ENCODE measurements at places on chromosomes 7 and 10.

DNA sequence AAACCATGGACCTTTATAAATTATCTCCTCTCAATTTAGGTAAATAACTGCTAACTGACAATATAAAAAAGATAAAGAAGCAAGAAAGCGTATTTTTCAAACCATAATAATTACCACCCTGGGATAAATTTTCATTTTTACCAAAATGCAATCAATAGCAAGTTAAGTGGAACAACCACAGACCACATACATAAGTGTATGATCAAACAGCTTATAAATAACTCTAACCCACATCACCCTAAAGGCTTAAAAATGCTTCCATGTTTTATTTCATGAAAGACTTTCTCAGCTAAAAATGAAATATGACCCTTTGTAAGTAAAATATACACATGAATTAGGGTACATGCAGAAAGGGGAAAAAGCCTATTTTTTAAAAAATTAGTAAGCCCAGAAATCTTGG is 156.5 kb downstream of the SGMS1 start:
- DNase-seq = no peak

DNA sequence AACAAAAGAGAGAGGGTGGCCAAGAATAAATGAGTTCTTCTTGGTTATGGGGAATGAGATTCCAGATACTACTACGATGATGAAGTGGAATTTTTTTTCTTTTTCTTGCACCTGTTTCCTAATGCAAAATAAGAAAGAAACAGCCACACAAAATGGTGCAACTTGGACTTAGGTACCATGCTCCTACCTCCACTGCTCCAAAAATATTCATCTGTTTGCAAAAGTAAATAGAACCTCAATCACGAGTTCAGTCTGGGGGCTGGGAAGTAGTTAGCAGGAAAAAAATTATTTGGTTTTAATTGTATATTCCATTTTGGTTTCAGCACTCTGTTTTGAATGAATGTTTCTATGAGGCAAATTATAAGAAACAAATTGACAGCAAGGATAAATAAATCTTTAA is 73.5 kb downstream of the SLC25A13 start:
- DNase-seq = no peak

DNA sequence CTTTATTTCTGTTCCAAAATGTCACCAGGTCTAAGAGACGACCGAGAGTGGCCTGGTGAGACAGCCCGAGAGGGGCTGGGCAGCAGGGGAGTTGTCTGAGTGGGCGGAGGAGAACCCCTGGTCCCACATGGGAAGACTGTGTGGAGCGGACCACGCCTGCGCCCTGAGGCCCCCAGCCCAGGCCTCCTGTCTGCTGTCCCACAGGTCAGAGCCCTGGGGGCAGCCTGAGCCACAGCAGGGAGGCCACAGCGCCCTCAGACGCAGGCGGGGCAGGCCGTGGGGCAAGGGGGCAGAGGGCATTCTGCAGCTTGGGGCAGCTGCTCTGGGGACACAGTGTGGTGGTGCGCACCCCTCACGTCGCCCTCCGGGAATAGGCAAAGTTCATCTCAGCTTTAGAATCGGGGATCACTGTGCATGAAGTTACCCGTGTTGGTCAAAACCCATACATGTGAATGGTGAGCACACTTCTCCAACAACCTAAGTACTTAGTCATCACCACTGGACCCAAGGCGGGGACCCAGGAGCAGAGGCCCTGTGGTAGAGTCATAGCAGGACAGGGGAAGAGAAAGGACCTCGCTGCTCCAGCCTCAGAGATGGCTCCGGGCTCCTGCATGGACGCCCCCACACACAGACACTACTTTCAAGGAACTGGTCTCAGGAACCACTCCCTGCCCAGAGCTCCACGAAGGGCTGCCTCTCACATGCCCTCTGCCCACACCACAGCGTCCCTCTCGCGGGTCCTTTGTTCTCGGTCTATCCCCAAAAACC is 214.7 kb downstream of the ELFN1 start:
- no peak for DNase-seq

GRCh38 chr7:2198760-2199159 is 34.0 kb downstream of the MAD1L1 start:
- DNase-seq = no peak
